ENCODE measurements at places on chromosomes 13 and 19.

- DNase-seq, result peak; percentile 48
Measured at GRCh38 chr19:5880604-5881078, 10.3 kb upstream of the FUT5 start.

DNA sequence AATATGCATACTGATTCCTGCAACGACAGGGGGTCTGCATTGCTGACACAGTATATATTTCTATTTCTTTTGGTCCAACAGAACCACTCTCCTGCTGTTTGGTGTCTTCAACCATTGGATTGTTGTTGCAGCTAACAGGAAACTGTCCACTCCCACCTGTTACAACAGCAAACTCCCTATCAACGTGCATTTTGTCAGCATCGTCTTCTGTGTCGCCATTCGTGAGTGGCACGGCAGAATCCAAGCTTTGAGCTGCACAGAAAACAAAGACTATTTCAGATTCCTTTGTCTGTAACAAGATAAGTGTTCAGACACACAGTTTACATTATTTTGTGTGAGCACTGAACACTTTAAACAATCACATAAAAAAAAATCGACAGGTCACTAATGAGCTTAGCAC, 31.3 kb downstream of the ANKRD10 start:
- DNase-seq, result no peak

GRCh38 chr19:38862321-38863059, 12.7 kb upstream of the HNRNPL start:
- DNase-seq, result no peak

DNA sequence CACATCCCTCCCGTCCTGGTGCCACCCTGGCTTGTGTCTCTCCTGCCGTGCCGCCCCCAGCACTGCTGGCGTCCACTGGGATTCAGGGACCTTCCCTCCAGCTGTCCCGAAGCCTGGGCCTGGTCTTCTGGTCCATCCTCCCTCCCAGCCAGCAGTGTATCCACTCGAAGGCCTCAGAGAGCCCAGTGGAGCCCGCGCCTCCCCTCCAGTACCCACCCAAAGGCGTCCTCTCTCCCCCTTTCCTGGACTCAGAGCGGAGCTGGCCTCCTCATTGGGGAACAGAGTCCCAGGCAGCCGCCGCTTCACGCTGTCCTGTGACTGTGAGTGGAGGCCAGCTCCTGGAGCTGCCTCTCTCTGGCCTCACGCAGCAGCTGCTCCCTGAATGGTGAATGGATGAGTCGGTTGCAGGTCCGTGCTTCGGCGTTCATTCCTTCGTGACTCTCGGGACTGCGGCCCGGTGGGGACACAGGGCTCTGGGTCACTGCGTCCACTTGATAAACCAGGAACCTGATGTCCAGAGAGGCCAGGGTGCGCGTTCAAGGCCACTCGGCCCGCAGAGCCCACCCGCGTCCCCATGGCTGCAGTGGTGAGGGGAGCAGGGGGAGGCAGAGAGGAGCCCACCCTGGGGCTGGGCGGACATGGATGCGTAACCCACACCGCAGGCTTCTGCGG, 12.1 kb downstream of the ONECUT3 start:
- no peak for DNase-seq

DNA sequence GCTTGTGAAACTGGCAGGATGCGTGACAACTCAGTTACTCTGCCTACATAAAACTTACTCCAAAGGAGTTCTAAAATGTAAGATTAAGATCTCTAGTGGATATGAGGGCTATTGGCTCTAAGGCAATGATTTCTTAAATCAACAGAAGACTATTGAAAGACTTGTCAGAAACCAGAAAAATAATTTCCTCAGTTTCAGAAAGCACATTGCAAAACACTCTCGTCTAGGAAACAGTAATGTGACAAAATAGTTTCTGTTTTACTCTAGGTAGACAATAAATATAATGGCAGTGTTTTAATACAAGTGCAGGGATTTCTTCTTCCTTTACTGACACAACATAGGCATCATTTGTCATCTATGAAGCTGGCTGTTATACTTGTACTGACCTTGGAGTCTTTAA, 230.1 kb downstream of the KCTD12 start:
- no peak for DNase-seq

GRCh38 chr13:30805603-30806011, 70.3 kb downstream of the ALOX5AP start:
- no peak for DNase-seq
